ENCODE measurements at places on chromosomes 12 and 14.

GRCh38 chr14:69464829-69465228 lies 19.7 kb upstream of the PLEKHD1 start:
- no peak for DNase-seq

DNA sequence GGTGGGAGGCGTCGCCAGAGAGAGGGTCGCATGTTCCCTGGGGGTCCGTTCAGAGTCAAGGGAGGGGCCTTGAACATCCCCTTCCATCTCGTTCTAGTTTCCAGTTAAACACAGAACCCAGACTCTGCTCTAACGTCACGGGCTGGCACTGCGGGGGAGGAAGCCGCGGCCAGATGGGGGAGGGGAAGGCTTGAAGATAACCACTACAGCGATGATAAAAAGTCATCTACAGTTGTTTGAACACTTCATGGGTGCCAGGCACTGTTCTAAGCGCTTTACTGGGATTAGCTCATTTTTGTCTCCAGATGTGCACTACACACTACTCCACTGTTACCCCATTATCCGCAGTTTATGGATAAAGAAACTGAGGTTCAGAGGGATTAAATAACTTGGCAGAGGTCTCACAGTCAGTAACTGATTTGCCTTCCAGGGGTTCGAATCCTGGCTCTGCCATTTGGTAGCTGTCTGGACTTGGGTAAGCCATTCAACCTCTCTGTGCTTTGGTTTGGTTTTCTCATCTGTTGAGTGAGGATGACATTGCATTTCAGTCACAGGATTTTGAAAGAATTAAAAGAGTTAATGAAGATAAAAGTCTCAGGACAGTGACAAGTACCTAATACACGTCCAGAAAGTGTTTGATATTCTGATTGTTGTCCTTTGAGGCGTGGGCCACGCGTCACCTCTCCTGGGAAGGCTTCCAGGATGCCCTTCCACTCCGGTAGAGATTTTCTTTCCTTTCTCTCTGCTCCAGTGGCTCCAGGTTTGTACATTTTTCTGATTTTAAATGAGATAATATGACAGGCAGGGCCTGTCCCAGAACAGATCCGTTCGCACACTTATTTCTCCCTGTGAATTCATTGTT lies 798 bp upstream of the RASAL1 start:
- peak; percentile 65 for DNase-seq

DNA sequence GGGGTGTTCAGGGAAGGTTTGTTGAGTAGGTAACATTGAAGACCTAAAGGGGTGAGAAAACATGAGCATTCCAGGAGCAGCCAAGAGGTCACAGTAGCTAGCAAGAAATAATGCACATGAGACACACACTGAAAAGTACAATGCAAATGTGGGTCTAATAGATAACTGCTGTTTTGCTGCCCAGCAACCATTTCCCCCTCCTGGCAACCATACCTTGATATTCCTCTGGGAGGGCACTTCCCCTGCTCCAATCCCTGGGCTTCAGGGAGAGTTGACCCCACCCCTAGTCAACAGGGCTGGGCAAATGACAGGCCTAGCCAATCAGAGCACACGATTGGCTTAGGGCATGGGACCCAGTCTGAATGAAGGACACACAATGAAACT lies 8.5 kb upstream of the ACTN1 start:
- no peak for DNase-seq

DNA sequence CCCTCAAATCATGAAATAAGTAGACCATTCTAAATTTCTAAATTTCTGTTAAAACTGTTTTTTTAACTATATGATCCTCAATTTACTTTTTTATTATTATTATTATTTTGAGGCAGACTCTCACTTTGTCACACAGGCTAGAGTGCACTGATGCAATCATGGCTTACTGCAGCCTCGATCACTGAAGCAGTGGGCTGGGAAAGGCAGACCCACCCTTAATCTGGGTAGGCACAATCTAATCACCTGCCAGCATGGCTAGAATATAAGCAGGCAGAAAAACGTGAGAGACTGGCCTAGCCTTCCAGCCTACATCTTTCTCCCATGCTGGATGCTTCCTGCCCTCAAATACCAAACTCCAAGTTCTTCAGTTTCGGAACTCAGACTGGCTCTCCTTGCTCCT lies 2.3 kb downstream of the ERO1A start:
- no peak for DNase-seq

GRCh38 chr12:34299802-34300193 lies 277.5 kb downstream of the ALG10 start:
- no peak for DNase-seq
